ENCODE measurements at places on chromosomes 5 and 9. TPM values are rescaled to one million over a fixed set of nuclear protein-coding genes. Genes with fewer than 3 reads are reported as not detected.

PCA3 gene
- not detected for total RNA-seq

DNM1 gene
- 54.3 TPM for total RNA-seq

DNA sequence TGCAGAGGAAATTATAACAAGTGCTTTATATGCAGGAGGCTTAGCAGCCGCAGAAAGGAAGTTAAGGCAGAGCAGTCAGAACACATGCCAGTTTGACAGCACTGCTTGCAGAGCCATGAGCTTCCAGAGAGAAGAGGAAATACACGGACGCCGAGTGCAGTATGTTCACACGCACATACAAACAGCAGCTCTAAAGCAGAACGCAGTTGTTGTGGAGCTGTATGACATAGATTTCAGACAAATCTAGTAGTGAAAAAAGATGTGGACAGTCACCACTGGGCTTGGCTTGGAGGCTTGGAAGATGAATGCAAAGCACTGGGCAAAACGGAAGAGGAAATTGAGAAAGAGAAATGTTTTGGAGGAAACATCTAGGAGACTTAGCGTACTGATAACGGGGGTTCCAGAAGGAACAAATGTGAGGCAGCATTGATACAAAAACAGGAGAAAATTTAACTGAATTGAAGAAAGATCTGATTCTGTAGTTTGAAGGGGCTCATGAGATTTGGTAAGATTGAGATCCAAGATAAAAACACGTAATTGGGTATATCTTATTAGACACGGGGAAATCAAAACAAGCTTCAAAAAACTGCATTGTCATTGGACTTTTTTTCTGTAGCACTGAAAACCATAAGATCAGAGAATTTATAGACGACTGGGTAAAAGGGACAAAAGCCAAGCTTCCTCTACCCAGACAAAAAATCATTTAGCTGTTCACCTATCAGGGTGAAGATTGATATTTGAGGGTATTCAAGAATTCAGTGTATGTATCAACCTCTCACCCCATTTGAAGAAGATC, 19.6 kb upstream of the ROPN1L start:
- H3K36me3 ChIP-seq: peaks cover 94% of the 10 kb centered on the region
- no peak overlapping the region for H3K4me3 ChIP-seq
- H3K27ac ChIP-seq: no peak overlapping the region
- H3K27me3 ChIP-seq: no peaks in the 10 kb centered on the region
- DNase-seq: no peak

DNA sequence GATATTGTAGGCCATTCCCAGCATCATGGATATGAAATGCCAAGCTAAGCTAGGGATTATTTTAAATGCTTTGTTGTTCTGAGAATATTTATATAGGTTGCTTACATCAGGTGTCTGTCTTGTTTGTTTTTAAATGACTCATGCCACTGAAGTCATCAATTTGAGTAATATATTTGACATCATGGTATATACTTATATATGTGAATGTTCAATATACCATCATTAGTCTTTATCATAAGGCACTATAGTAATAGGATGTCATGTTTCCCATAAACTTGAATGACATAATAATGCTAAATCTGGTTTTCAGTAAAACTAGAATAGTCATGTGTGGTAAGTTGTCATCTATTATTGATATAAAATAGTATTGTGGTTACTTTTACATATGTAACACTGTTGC, 13.1 kb downstream of the C9orf85 start:
- H3K4me1 ChIP-seq: no peaks in the 10 kb centered on the region
- H3K27me3 ChIP-seq: no peaks in the 10 kb centered on the region
- no peak overlapping the region for H3K4me3 ChIP-seq
- no peak for DNase-seq
- H3K27ac ChIP-seq: no peak overlapping the region
- no peaks in the 10 kb centered on the region for H3K36me3 ChIP-seq

- H3K27me3 ChIP-seq: no peaks in the 10 kb centered on the region
- DNase-seq: no peak
These were observed 220.5 kb downstream of the GDNF start for GRCh38 chr5:37619353-37619752.

DNA sequence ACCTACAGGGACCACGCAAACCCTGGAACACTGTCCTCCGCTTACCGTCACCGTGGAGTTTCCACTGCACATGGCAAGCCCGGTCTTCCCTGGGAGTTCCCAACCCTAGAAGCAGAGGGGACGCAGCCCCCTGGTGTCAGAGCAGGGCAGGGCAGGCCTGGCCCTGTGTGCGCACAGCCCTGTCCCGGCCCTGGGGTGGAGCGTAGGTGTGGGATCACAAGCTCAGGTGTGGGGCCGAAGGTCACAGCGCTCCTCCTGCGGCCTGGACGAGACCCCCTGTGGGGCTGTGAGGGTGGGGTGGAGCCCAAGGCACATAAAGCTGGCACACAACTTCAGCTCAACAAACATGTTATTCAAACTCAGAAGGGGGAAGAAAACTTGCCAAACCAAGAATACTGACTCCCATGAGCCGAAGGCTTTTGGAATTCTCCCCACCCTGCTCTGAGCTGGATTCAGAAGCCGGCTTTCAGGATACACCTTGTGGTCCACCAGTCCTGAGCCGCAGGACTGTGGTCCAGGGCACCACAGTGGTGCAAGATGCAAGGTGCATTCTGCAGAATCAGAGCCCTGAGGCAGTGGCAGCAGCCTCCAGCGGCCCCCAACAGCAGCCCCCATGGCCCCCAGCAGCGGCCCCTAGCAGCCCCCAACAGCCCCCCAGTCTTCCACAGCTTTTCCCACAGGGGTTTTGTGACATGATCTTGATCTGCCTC, 11.8 kb upstream of the EXOC3 start:
- peak; percentile 77 for DNase-seq
- H3K27ac ChIP-seq: no peak overlapping the region
- no peaks in the 10 kb centered on the region for H3K27me3 ChIP-seq
- H3K36me3 ChIP-seq: no peaks in the 10 kb centered on the region

GRCh38 chr9:74753650-74754049, 134.1 kb downstream of the TRPM6 start:
- no peak overlapping the region for H3K4me3 ChIP-seq
- H3K27ac ChIP-seq: no peak overlapping the region
- H3K36me3 ChIP-seq: no peaks in the 10 kb centered on the region
- no peaks in the 10 kb centered on the region for H3K4me1 ChIP-seq

DNA sequence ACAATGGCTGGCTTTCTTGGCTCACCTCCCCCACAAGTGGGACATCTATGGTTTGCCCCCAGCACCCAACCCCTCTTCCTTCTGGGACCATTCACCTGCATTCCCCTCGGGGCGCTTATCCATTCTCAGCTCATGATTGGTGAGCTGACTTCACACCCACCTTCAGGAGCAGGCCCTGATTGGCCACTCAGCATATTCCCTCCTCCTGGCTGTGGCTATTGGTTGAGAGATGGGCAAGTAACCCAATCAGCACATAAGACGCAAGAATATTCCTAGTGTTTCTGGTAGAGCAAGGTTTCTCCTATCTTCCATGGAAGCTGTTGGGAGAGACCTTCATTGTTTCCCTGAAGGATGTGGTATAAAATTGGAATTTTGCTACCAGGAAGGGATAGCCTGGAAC, 22.7 kb upstream of the UNC5A start:
- no peak for DNase-seq
- H3K4me3 ChIP-seq: no peak overlapping the region
- H3K36me3 ChIP-seq: no peaks in the 10 kb centered on the region
- H3K27ac ChIP-seq: no peak overlapping the region

DNA sequence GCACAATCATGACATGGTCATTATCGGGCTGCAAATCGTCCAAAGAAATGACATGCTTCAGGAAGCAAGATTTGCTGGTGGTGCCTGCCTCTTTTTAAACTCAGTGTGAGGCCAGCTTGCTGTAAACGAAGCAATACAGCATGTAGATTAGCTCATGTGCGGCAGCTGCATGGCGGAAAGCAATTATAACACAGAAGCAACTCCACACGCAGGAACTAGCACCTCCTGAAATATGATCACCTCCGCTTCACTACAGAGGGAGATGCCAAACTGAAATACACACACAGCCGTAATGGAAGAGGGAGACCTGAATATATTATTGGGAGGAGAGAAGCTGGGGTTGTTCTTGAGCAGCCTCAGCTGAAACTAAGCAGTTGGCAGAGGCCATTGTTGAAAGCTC, 312.5 kb downstream of the PSAT1 start:
- H3K27me3 ChIP-seq: no peaks in the 10 kb centered on the region
- H3K4me3 ChIP-seq: no peak overlapping the region
- H3K27ac ChIP-seq: no peak overlapping the region

DNA sequence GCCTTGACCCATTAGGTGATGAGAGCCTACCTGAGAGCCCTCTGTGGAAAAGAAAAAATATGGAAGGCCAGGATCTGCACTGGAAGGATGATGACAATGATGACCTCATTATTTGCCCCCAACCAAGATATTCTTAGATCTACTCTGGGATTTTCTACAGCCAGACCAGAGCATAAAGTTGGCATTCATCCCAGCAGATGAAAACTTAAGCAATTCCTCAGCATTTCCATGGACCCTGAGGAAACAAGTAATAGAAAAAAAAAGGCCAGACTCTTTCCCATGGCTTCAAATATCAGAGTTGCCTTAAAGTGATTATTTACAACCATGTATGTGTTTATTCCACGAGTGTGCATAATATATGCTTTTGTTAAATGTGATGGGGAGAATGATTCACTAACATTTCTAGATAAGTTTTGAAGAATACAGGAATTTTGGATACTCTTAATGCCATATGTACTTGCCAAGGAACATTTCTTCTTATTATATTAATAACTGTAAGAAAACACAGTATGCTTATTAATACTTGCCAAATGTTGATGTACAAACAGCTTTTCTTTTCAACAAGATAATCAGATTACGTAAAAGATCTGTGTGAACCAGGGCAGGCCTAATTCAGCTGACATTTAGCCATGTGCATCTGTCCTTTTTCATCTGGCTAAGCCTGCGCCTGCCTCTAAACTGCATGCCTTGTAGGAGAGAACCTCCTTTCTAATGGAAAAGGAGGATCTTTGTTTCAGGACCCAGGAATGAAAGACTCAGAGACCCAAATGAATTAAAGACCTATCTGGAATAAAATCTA, 94.8 kb downstream of the ARRDC3 start:
- no peaks in the 10 kb centered on the region for H3K4me1 ChIP-seq
- no peaks in the 10 kb centered on the region for H3K36me3 ChIP-seq

DNA sequence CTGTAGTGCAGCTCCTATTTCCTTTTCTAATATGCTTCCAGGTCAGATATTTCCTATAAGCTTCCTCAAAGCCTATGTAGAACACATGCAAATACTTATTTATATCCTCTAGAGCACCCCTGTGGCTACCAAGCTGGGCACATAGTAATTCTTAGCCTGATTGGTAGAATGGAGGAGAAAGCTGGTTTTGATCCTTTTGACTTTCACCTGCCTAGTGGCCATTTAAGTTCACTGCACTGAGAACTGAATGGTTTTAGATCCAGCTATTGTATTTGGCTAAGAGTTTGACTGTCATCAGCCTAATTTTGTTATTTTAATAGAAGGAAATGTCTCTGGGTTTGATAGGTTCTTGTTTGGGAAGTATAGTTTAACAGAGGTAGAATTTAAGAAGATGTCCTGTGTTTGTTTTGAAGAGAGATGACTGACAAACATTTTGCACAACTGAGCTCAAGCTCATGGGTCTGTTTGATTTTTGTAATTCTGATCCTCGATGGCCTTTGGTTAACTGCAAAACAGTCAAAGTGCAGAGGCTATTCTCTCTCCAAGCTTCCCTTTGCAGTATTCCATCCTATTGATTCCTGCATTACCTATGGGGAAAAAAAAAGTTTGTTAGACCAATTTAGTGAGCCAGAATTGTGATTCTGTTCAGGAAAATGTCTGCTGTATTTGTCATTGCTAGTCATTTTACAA, 85.4 kb downstream of the KCNN2 start:
- DNase-seq: no peak
- no peaks in the 10 kb centered on the region for H3K27me3 ChIP-seq
- no peak overlapping the region for H3K4me3 ChIP-seq
- H3K4me1 ChIP-seq: no peaks in the 10 kb centered on the region
- H3K27ac ChIP-seq: no peak overlapping the region

- peak; percentile 38 for DNase-seq
- no peaks in the 10 kb centered on the region for H3K27me3 ChIP-seq
- no peak overlapping the region for H3K4me3 ChIP-seq
- H3K27ac ChIP-seq: no peak overlapping the region
These were observed 35.1 kb upstream of the ORM1 start for GRCh38 chr9:114287763-114288192.

DNA sequence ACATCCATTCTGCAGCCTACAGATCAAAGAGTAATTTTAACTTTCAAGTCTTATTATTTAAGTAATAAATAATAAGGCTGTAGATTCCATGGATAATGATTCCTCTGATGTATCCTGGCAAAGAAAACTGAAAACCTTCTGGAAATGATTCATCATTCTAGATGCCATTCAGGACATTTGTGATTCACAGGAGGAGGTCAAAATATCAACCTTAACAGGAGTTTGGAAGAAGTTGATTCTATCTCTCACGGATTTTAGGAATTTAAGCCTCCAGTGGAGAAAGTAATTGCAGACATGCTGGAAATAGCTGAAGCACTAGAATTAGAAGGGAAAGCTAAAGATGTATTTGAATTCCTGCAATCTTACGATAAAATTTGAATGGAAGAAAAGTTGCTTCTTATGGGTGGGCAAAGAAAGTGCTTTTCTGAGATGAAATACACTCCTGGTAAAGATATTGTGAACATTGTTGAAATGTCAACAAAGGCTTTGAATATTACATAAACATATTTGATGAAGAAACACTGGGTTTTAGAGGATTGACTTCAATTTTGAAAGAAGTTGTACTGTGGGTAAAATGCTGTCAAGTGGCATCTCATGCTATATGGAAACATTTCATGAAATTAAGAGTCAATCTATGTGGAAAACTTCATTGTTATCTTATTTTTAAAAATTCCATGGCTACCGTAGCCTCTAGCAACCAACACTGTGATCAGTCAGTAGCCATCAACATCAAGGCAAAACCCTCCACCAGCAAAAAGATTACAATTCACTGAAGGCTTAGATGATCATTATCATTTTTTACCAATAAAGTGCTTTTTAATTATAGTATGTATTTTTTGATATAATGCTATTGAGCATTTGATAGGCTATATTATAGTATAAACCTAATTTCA, 1141.0 kb downstream of the CDH12 start:
- no peaks in the 10 kb centered on the region for H3K36me3 ChIP-seq
- DNase-seq: no peak
- no peaks in the 10 kb centered on the region for H3K4me1 ChIP-seq
- no peak overlapping the region for H3K27ac ChIP-seq
- no peak overlapping the region for H3K4me3 ChIP-seq
- H3K27me3 ChIP-seq: no peaks in the 10 kb centered on the region

- peak overlapping the region; percentile 57 for H3K27ac ChIP-seq
- no peak for DNase-seq
- no peaks in the 10 kb centered on the region for H3K27me3 ChIP-seq
These were observed 346.4 kb downstream of the EBF1 start for GRCh38 chr5:158753354-158753753.
